ENCODE measurements at places on chromosomes 1 and 21.

- DNase-seq: no peak
These were observed 38.2 kb downstream of the PKNOX1 start for GRCh38 chr21:43012596-43012995.

GRCh38 chr1:109787845-109788601 is 24.3 kb upstream of the EPS8L3 start:
- no peak for DNase-seq

DNA sequence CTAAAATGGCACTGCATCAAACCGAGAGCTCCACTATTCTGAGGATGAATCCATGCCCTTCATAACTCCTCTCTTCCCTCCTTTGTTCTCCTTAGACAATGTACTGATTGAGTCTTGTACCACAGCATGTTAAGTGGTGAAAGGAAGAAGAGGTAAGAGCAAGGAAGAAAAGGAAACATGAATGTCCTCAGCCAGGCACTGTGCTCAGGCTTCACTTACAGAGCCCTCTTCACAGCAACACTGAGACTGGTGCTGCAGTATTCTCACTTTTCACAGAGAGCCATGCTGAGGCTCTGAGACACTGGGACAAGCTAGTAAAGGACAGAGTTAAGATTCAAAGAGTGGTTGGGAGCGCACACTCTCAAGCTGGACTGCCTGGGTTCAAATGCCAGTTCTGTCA is 143.5 kb downstream of the AKT3 start:
- no peak for DNase-seq

DNA sequence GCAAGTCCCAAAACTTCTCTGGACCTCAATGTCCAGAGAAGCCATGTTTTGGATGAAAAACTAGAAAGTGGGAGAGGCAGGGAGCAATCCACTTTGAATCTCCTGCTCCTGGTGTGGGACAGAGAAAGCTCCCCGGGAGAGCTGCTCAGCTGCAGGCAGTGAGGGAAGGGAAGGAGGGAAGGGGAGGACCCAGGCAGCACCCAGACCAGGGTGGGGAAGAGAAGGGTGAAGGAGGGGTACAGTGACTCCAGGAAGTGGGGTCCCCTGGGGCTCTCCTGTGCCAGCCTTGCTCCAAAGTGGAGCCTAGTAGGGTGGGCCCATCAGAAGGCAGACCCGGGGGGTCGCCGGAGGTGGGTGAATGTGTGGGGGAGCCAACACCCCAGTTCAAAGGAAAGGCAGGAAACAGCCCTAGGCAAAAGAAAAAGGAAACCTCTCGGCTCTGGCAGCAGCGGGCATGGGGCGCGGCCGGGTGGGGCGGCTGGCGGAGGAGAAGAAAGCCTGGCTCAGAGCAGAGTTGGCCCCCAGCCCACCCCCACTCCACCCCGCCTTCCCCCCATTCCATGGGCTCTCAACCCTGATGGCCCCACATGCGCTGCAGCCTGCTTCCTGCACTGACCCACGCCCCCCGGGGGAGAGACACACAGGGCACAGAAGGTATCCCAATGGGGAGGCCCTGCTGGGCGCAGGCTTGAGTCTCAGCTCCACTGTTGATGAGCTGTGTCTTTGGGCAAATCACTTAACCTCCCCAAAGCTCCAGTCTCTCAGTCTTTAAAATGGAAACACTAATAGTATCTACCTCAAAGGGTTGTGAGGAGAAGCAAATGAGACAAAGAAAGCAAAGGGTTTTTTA is 5.7 kb downstream of the LGR6 start:
- no peak for DNase-seq

GRCh38 chr1:111220302-111220890 is 7.1 kb upstream of the CHI3L2 start:
- no peak for DNase-seq

DNA sequence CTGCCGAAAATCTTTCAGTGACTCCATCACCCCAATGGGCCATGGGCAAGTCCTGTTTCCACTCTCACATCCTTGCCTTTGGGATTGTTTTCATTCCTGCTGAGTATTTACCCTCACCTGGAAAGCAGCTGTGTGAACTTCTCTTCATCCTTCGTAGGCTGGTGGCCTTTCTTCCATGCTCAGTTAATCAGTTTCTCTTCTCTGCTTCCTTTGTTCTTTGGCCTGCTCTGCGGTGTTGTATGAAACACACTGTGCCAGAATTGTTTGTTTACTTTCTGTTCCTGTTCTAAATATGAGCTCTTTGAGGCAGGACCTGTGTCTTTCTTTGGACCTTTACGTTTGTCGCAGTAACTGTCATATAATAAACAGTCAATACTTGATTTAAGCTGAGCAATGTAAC is 48.6 kb downstream of the ITSN1 start:
- DNase-seq: no peak

DNA sequence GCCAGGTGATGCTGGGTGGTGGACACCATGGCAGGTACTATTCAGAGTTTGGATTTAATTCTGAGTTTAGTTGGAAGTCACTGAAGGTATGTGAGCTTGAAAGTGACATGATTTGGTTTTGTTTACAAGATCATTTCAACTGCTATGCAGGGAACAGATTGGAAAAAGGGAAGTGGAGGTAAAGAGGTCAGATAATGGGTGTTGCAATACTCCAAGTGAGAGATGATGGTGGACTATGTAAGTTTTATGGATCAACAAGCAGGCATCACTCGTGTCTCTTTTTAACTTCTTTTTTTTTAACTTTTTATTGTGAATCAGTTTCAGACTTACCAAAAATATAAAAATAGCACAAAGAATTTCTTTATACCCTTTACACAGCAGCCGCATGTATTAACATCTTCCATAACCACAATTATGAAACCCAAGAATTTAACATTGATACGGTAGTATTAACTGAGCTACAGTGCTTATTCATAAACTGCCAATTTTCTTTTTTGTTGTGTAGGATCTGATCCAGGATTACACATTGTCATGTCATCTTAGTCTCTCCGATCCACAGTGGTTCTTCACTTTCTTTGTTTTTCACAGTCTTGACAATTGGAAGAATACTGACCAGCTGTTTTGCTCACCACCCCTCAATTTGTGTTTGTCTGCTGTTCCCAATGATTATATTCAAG is 24.9 kb upstream of the NHLH2 start:
- no peak for DNase-seq

- peak; percentile 55 for DNase-seq
These were observed 21.2 kb downstream of the CEP170 start for GRCh38 chr1:243233908-243234307.

- no peak for DNase-seq
These were observed 21.1 kb downstream of the QSOX1 start for GRCh38 chr1:180175806-180176205.
